ENCODE measurements at places on chromosomes 12 and 14.

DNA sequence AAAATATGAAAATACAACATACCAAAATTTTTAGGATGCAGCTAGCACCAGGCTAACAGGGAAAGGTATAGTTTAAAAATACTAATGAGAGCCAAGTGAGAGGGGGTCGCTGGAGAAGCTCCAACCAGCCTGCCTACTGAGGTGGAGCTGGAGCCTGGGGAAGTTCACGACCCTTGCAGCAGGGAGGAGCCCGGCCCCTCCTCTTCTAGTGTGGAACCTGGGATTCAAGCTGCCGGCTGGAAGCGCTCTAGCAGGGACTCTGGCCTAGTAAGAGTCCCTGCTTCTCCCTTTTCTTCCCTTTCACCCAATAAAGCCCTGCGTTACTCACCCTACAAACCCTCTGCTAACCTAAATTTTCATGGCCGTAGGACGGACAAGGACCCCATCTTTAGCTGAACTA, 5.0 kb upstream of the KCNK13 start:
- no peak for DNase-seq

- no peak for DNase-seq
Measured at GRCh38 chr12:106416273-106416672, 58.7 kb downstream of the POLR3B start.

DNA sequence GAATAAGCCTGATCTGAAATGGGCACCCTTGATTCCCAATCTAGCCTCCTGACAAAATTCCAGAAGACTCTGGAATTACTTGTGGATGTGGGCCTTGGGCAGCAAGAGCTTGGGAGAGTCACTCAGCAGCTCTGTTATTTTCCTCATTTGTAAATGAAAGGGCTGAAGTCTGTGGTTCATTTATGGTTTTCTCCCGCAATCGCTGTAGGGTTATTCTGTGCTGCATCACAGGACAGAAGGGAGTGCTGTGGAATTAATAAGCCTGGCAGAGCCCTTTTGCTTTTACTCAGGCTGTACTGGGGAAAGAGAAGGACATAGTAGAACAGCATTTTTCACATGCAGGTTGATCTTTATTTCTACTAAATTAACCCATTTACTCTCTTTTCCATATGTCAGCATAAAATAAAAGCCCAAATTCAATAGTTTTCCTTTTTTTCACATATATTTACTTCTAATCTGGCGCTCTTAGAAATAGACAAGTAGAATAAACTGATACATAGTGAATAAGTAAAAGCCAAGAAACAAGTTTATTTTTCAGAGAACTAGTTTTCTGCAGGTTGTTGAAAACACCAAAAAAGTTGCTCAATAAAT, 49.2 kb downstream of the DUSP16 start:
- no peak for DNase-seq

DNA sequence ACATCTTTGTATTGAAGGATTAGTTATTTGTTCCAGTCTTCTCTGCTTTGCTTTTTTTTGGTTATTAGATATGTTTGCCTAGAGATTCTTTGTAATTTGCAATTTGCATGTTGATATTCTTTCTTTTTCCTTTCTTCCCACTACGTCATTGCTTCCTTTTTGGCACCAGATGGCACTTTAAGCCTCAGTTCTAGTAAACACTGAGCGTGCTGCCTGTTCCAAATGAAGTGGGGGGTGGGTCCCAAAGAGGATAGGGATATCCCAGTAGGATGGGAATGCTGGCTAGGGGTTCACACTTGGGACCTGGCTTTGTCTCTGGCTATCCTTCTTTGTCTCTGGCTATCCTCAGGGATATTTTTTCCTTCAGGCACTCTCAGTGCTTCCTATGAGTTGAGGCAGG, 17.0 kb downstream of the EAPP start:
- DNase-seq, result no peak

DNA sequence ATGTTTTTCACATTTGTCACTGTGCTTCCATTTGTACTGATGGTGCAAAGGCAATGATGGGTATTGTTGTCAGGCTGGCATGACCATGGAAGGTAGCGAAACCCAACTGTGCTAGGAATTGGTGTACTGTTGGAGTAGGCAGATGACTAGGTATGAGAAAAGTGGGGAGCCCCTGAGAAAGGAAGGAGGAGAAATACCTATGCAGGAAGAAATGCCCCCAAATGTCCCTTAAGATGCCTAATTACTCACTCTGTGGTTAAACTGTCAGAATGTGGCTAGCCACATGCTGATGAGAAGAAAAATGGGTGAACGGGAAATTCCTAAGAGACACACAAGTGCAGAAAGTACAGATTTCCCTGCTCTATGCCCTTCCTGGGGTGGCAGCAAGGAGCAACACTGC, 339.1 kb downstream of the TMEM132D start:
- DNase-seq, result no peak

DNA sequence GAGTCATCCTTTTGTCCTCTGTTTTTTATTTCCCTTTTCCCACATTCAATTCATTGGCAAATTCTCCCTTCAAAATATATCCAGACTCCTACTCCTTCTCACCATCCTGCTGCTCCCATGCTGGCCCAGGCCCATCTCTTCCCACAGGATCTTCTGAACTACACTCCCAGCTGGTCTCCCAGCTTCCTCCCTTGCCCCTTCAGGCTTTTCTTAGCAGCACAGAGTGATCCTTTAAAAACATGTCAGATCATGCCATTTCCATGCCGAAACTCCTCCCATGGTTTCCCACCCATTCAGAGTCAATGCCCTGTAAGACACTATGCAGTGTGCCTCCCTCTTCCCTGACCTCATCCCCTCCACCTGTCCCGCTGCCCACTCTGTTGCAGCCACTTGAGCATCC, 2.4 kb upstream of the KRT84 start:
- DNase-seq, result no peak

GRCh38 chr14:33669111-33669510, 281.8 kb downstream of the EGLN3 start:
- no peak for DNase-seq

DNA sequence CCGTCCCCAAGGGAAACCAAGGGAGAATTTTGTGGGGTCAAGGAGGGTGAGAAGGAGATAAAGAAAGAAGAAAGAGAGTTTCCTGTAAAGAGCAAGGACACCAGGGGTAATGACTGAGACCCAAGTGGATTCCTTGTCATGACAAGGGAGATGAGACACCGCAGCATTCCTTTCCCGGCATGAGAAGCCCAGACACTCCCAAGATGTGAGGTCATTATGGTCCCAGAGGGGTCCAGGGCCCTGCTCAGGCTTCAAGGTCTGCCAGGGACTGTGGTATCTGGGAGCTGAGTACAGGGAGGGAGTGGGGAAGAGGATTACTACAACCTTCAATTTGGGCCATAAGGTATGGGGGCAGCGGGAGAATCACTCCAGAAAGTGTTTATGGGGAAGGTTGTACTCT, 58.1 kb downstream of the SPTB start:
- no peak for DNase-seq

- DNase-seq, result no peak
Measured at GRCh38 chr14:51176839-51177238, 63.2 kb upstream of the TMX1 start.
